A549 treated with CORT108297 at 1 μM for 4 hours (cell line): ENCODE measurements at places on chromosomes 3 and 15. TPM values are rescaled to one million over a fixed set of nuclear protein-coding genes. Genes with fewer than 3 reads are reported as not detected.

Gene KIF7
- total RNA-seq: 3.5 to 5.1 TPM (median 4.4 TPM) in 5 replicates

Gene XCR1
- not detected in 5 replicates for total RNA-seq

Gene CDHR4
- 0.12 to 0.65 TPM (median 0.43 TPM) in 5 replicates for total RNA-seq

Gene THAP10
- 5.0 to 6.4 TPM (median 5.7 TPM) in 5 replicates for total RNA-seq

Gene GRK7
- total RNA-seq: not detected in 5 replicates

Gene ZMYND10
- 0.93 to 1.8 TPM (median 1.1 TPM) in 5 replicates for total RNA-seq

Gene TF
- 0.69 to 1.5 TPM (median 1.2 TPM) in 5 replicates for total RNA-seq

Gene FETUB
- 0.10 to 0.25 TPM (median 0.16 TPM) in 4 of 5 replicates, not detected in the other for total RNA-seq

Gene CTDSPL
- total RNA-seq: 8.9 to 13.4 TPM (median 11.4 TPM) in 5 replicates

Gene IMPG2
- total RNA-seq: 0.01 TPM in 1 of 5 replicates, not detected in the others

Gene CHRNB4
- 0.76 to 1.3 TPM (median 1.0 TPM) in 5 replicates for total RNA-seq

Gene CILP
- 0.06 to 0.09 TPM (median 0.07 TPM) in 5 replicates for total RNA-seq

Gene SERPINI2
- not detected in 5 replicates for total RNA-seq

Gene NAALADL2
- total RNA-seq: 0.14 to 0.42 TPM (median 0.20 TPM) in 4 of 5 replicates, not detected in the other

Gene TGM5
- not detected in 5 replicates for total RNA-seq

Gene UBE3A
- total RNA-seq: 16.8 to 31.0 TPM (median 20.6 TPM) in 5 replicates

Gene CXCR6
- total RNA-seq: not detected in 5 replicates

Gene AP3S2
- 34.8 to 82.2 TPM (median 38.8 TPM) in 5 replicates for total RNA-seq

Gene SPATA12
- total RNA-seq: 0.32 to 0.53 TPM (median 0.47 TPM) in 5 replicates

Gene CCR1
- total RNA-seq: not detected in 5 replicates

Gene NIPA2
- total RNA-seq: 110 to 115 TPM (median 111 TPM) in 5 replicates

Gene ALS2CL
- 4.9 to 8.8 TPM (median 8.5 TPM) in 5 replicates for total RNA-seq

Gene CLDN11
- 0.13 to 0.31 TPM (median 0.17 TPM) in 5 replicates for total RNA-seq

Gene KBTBD8
- 0.41 to 0.53 TPM (median 0.43 TPM) in 5 replicates for total RNA-seq

Gene GABRR3
- not detected in 5 replicates for total RNA-seq

Gene GOLGA8Q
- total RNA-seq: 0.07 to 0.18 TPM in 2 of 5 replicates, not detected in the others
